ENCODE measurements at places on chromosomes 1 and 21.

DNA sequence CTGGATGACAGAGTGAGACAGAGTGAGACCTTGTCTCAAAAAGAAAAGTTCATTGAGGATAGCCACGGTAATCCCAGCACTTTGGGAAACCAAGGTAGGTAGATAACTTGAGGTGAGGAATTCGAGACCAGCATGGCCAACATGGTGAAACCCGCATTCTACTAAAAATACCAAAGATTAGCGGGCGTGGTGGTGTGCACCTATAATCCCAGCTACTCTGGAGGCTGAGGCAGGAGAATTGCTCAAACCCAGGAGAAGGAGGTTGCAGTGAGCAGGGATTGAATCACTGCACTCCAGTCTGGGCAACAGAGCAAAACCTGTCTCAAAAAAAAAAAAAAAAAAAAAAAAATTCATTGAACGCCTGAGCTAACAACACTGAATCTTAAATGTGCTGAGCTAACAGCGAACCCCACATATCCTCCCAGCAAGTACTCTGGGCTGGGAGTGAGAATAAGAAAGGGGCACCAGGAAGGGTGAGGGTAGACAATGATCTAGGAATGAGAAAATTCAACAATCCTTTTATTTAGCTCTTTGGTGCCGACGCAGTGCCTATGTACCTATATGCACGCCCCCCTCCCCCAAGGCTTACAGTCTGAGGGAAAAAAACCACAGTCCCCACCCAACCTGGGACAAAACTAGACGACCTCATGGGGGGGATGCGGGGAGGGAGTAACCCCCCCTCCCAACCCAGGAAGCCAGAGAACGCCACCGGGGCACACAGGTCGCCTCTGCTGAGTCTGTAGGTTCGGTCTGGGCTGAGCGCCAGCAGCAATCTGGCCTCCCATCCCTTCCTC lies 1.4 kb upstream of the CACNA1S start:
- no peak for DNase-seq

GRCh38 chr1:240732390-240732789 lies 120.4 kb upstream of the GREM2 start:
- DNase-seq = no peak

- DNase-seq = no peak
Measured at GRCh38 chr21:44991538-44992483, 52.0 kb downstream of the SLX9 start.

DNA sequence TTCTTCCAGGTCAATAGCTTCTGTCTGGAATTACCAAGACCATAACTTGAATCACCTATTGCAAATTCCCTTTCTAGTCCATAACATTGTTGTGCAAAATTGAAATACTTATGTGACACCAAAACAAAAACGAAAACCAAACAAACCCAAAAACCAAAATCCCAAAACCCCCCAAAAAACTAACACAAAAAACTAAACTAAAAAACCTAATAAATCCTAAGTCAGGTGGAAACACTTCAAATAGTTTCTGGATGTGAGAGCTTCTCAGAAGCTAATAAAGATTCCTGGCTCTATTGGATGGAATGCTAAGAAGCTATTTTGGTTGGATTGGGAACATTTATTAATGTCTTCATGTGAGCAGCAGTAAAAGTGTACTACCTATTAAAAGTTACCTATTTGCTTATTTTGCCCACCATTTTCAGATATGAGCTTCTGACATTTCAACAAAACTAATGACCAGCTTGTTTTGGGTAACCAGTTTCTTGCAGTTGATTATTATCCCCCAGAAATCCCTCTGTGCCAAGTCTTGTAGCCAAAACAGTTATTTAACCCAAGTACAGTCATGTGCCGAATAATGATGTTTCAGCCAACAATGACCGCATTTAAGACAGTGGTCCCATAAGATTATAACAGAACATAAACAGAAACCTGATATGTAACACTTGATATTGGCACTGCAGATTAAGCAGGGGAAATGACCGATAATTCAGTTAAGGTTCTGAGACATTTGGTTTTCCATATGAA lies 76.4 kb downstream of the LTN1 start:
- DNase-seq = no peak

DNA sequence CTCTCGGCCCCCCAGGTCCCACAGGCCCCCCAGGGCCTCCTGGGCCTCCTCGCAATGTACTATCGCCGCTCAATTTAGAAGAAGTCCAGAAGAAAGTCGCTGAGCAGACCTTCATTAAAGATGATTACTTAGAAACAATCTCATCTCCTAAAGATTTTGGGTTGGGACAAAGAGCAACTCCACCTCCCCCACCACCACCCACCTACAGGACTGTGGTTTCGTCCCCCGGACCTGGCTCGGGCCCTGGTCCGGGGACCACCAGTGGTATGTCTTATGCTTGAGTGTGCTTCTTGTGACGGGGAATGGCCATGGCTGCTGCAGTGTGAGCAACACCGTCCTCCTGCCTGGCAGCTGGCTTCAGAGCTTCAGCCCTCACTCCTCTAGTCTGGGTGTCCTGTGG lies 70.2 kb upstream of the DYNLT5 start:
- DNase-seq = no peak

GRCh38 chr21:44269090-44269489 lies 7.4 kb upstream of the DNMT3L start:
- DNase-seq = no peak

DNA sequence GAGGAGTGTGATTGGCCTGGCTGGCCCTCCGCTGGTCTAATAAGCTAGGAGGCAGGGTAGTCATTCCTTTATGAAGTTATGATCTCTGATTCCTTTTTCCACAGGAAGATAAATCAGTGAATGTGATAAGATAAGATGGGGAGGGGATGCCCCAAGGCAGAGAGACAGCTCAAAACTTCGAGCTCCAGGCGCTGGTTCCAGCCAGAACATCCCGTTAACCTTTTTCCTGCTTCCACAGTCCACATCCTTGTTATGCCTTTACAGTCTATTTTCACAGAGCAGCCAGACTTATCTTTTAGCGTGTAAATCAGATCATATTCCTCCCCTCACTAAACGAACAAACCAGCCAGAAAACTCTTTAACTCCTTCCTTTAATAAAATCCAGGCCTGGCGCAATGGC lies 38.5 kb upstream of the BMP8B start:
- DNase-seq = no peak

DNA sequence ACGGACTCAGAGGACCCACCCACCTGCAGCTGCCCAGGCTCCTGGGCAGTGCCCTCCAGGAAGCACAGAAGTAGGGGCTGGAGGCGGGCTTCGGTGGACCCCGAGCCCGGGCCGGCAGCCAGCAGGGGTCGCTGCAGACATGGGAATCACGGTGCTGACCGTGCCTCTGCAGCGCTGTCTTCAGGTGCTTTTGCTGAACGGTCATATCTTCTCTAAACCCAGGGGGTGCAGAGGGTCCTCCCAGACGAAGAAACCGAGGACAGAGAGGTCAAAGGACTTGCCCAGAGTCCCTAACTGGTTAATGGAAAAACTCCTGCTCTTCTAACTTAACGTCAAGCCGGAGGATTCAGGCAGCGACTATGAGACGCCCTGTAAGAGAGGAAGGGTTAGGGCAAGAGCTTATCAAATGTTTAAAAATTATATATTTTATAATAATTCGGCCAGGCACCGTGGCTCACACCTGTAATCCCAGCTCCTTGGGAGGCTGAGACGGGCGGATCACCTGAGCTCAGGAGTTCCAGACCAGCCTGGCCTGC lies 21.5 kb upstream of the LEFTY2 start:
- peak; percentile 70 for DNase-seq

- no peak for DNase-seq
Measured at GRCh38 chr1:246181241-246181640, 325.8 kb downstream of the SMYD3 start.

GRCh38 chr1:112554411-112554810 lies 45.6 kb downstream of the WNT2B start:
- DNase-seq = no peak

DNA sequence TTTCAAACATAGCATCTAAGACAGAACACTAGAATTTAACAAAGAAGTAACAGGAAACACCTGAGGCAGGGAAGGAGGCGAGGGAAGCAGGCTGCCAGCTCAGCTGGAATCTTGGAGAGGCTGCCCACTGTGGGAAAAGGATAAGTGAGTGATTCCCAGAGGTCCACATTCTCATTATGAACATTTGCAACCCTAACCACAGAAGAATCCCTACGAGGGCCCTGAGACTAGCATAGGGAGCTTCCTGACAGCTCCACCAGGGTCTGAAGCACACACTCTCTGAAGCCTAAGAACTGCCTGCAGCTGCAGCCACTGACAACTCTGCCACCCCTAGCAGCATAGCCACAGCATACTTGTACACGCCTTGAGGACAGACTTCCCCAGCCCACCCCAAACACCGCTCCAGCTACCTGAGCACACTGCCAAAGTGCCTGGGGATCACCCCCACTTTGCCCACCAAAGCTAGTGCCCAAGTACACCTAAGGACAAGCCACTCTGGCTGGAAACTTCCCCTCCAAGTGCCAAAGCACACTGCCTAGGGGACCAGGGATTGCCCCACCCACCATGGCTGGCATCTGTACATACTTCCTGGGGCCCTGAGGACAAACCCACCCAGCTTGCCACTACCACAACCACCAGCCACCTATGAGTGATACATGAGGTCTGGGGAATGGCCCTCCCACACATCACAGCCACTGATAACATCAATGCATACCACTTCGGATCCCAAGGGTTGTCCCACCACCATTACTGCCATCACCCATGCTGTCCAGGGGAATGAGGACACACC lies 76.6 kb upstream of the GUCA2A start:
- no peak for DNase-seq

DNA sequence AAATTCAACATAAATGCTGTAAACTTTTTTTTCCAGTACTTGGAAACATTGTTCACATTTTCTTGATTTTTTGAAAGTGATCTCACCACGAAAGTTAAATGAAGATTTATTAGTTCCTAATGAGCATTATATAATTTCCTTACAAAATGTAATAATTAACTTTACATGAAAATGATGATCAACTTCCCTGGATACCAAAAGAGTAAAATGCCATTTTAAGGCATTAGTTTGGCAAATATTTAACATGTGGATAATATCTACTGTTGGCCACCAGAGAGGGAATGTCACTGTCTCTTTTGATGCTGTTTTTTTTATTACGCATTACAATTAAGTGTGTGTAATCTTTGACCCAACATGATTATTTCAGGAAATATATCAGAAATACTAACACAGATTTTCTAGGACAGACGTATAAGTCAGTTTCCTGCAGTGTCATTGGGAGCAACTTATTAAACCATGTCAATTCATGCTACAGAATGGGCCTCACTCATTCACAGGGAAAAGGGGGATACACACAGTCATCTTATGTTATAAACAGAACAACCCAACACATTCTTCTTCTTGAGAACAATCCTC lies 903.9 kb upstream of the ADGRL2 start:
- DNase-seq = no peak

GRCh38 chr1:20867847-20868246 lies 80.7 kb upstream of the HP1BP3 start:
- no peak for DNase-seq

GRCh38 chr1:110298991-110299390 lies 40.2 kb upstream of the RBM15 start:
- no peak for DNase-seq

DNA sequence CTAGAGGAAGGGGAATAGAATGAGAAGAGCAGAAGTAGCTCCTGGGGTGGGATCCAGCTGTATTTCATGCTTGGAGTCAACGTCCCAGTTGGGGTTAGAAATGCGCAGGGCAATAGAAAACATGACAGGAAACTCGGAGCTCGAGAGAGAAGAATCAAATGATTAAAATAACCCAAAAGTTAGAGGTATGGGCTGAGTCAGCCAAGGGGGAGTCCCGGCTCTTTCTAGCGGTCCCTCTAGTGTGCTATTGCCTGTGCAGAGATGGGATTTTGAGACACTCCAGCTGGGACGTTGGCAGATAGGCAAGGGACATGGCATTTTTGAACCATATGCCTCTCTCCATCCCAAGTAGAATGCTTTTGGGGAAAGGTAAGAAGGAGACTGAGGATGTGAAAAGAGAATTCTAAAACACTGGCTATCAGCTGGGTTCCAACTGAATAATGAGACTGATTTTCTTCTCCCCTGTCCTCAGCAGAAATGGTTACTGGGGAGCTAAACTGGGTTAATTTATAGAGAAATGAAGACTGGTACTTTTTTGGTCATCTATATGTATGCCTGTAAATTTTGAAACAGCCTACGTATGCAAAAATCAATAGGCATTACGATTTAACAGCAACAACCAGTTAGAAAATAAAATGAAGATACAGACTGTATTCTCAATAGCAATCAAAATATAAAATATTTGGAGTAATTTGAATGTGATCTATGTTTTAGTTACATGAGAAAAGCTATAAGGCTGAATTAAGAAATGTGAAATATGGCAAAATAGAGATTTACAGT lies 7.0 kb upstream of the VPS26C start:
- no peak for DNase-seq

- DNase-seq = no peak
Measured at GRCh38 chr1:55947446-55947845, 631.9 kb downstream of the PLPP3 start.

GRCh38 chr21:33268737-33269441 lies 2.7 kb downstream of the IL10RB start:
- DNase-seq = no peak

- DNase-seq = no peak
Measured at GRCh38 chr1:206487970-206488369, 17.7 kb downstream of the IKBKE start.

GRCh38 chr1:152225678-152226077 lies 1.7 kb upstream of the HRNR start:
- DNase-seq = no peak

DNA sequence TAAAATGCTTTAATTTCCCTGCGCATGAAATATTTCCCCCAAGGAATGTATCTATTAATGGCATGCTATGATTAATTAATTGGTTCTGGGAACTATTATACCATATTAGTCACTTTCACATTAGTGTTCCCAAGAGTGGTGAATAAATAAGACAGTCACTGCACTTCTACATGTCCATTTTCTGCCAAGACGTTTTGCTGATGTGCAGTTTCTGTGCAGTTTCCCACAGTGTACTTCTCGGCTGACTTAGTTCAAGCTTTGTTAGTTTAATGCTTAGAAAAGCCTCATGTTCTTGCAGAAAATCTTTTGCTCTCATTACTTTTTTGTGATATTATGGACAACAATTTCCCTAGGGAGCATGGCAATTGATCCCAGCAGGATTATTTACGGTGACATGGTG lies 1014.5 kb downstream of the BRINP3 start:
- DNase-seq = no peak

DNA sequence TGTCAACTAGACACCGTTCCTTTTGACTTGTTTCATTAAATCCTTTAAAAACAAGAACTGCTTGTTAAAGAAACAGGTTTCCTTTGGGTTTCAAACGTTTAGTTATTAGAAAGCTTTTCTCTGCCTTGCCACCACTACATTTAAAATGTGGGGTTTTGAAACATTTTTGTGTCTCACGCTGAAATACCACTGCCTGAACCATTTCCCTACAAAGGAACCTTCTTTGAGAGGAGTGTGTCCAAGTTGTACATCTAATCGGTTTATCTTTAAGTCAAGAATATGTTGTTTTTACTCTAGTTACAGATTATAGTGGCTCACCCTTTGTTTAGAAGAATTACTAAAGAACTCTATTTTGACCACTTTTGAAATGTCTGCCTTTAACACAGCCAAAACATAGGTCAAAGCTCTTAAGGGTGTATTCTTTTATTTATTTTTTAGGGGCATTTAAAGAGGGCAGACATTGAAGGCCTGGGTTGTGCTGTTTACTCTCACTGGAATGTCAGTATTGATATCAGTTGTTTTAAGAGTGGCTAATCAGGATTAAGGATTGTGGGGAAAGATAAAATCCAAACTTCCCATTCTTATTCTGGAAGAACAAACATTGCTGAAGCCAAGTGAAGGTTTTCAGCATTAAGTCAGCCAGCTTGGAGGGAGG lies 143.4 kb downstream of the GALNT2 start:
- DNase-seq = no peak

Measured in natural killer cell treated with Interleukin-12 subunit alpha and Interleukin-12 subunit beta and Interleukin-15 and Interleukin-18, amount 100 ng/mL, for 72 hours (primary cell).